ENCODE measurements at places on chromosomes 4 and X.

GRCh38 chr4:153362184-153362583 is 17.7 kb downstream of the MND1 start:
- peak; percentile 63 for DNase-seq

DNA sequence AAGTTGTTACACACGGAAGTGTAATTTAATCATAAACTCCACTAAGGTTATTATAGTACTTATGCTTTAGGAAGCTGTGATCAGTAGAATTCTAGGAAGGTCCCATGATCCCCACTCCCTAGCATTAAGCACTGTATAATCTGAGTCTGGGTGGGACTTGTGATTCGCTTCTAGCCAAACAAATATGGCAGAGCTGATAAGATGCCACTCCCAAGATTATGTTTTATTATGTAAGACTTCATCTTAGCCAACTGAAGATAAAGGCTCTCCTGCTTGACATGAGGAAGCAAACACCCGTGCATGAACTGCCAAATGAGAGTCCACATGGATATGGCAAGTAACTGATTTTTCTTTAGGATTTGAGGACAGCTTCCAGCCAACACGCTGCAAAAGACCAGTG is 186.4 kb upstream of the NDST3 start:
- no peak for DNase-seq

GRCh38 chr4:106851726-106852125 is 184.4 kb downstream of the DKK2 start:
- no peak for DNase-seq

DNA sequence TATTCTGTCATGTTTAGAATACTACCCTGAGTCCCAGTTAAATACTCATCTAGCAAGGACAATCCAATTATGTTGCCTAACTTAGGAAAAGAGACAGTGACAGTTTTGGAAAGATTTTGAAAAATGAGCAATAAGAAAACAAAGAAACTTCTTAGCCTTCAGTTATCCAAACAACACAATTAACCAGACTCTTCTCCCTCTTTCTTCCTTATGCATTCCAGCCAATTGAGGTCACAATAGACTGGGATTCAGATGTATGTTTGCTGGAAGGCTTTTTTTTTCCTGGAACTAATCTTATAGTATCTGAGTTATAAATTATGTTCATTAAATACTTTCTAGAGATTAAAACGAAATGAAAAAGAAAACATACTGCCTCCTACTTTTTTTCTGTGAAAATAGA is 109.6 kb downstream of the GUCY2F start:
- DNase-seq: peak; percentile 35

GRCh38 chr4:3851211-3851610 is 85.0 kb downstream of the ADRA2C start:
- peak; percentile 10 for DNase-seq

DNA sequence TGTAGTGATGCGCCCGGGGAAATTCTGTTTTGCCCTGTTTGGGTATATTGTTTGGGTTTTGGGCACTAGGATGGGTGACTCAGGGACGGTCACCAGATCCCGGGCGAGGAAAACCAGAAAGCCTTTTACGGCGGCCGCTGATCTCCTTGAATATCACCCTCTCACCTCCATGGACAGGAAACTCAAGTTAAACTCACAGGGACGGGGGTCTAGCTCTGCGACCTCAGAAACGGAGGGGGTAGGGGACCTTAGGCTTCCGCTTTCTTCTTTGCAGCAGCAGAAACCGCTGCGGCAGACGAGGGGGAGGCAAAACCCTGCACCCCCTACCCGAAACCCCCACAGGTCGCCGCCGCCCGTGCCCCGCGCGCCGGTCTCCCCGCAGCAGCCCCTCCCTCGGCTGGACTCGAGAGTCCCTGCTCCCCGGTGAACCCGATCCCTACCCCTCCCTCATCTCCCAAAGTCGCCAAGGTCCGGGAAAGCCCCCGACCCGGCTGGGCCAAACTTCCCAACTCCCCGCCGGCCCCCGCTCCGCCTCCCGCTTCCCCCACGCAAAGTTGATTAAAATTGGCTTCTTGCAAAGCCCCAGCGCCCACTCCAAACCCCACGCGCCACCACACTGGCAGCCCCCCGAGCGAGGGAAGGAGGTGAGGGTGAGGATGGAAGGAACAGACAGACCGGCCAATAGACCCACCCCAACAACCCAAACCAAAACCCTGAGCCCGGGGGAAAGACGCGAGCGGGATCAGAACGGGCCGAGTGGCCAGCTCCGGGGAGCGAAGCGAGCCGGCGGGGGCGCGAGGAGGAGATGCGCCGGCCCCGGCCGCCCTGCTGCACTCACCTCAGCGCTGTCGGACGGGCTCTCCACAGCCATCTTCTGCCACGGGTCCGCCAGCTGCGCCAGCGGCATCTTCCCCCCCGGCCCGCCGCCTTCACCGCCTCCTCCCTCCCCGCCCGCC is 705 bp downstream of the RPS6KA3 start:
- peak; percentile 4 for DNase-seq

All from fibroblast of upper back skin (primary cell).